Central memory CD8-positive, alpha-beta T cell (primary cell): ENCODE measurements at places on chromosomes 1 and 21.

DNA sequence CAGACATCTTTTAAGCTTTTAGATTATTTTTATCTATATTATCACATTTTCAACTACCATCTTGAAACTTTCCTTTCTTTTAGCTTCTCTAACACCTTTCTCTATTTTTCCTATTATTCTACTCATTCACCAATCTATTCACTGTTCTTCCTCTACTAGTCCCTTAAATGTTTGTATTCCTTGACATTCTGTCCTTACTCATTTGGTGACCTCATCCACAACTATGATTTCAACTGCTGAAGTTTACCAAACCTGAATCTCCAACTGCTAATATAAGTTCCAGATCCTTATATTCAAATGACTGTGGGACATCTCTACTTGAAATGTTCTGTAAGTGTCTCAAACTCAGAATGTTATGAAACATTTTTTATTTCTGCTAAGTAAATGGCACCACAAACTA, 49.2 kb downstream of the TUT4 start:
- DNase-seq, result no peak

DNA sequence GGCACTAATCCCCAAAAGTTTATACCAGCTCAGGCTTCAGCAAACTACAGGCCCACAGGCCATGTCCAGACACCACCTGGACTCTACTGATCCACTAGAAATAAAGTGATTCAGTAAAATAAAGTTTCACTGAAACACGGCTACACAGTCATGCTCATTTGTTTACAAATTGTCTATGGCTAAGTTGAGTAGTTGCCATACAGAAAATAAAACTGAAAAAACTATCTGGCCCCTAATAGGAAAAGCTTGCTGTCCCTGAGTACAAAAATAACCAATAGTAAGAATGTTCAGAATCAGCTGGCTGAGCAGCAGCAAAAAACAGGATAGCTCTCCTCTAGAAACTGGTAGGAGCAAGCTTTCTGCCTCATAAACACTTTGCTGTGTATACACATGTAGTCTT, 221.5 kb downstream of the RERE start:
- no peak for DNase-seq

- DNase-seq, result no peak
Observed at GRCh38 chr1:15095496-15095875, 58.1 kb upstream of the TMEM51 start.

- DNase-seq, result no peak
Observed at GRCh38 chr1:3564921-3565831, 46.1 kb downstream of the MEGF6 start.

- no peak for DNase-seq
Observed at GRCh38 chr1:73903092-73903491, 294.9 kb downstream of the LRRIQ3 start.

DNA sequence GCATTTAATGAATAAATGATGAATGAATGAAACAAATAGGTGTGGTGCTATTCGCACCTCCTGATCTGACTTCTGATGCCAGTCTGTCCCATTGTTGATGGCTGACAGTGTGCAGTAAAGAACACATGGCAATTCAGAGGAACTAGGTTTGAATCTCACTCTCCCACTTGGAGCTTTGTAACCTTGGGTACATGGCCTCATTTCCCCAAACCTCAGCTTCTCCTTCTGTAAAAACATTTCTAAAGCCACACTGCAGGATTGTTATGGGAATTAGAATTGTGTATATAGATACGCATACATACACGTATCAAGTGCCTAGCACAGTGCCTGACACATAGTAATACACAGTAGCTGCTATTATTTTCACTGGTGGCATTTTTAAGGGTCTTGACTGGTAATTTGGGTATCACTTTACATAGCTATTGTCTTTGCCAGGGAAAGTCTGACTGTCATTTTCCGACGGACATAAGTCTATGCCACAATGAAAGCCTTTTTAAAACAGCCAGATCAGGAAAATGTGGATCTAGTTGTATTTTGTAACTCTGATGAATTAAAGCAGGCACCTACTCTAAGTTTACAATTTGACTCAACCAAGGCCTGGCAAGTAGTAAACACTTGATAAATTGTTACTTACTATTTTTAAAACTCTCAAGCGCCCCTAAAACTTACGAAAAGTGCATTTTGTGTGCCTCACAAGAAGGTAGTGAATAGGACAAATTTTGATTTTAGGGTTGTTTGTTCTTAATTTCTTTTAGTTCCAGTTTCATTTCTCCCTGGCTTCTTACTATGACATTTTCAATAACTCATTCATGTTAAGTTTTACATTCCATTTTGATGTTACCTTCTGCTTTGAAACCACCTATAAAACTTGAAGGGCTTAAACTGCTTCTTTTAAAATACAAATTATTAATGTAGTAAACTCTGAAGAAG, 164.4 kb downstream of the SDCCAG8 start:
- no peak for DNase-seq

- DNase-seq, result no peak
Observed at GRCh38 chr1:54289712-54290233, 89.8 kb downstream of the MRPL37 start.

GRCh38 chr1:173190101-173190936, 16.8 kb downstream of the TNFSF4 start:
- DNase-seq, result no peak

- no peak for DNase-seq
Observed at GRCh38 chr1:223041481-223041880, 101.6 kb downstream of the TLR5 start.

DNA sequence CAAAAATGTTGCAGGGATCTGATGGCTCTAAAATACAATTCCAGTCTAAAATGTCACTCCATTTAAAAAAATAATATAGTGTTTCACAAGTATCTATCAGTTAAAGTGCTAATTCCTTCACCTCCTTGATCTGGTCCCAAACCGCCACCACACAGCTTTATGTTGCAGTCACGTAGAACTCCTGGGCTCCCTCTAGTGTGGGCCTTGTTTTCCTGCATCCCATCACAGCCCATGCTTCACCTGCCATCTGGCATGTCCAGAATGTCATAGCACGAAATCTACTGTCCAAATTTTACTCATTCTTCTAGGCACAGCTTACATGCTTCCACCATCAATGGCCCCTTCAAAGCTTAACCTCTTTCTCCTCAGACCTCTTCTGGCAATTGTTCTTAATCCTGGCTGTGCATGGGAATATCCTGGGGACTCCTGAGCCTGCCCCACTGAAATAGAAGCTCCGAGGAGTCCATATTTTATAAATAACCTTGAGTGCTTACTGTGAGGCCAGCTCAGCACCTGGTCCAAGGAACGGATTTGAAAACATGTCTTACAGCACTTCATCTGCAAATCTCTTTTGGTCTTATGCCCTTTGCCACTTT, 15.5 kb downstream of the FYB2 start:
- no peak for DNase-seq

DNA sequence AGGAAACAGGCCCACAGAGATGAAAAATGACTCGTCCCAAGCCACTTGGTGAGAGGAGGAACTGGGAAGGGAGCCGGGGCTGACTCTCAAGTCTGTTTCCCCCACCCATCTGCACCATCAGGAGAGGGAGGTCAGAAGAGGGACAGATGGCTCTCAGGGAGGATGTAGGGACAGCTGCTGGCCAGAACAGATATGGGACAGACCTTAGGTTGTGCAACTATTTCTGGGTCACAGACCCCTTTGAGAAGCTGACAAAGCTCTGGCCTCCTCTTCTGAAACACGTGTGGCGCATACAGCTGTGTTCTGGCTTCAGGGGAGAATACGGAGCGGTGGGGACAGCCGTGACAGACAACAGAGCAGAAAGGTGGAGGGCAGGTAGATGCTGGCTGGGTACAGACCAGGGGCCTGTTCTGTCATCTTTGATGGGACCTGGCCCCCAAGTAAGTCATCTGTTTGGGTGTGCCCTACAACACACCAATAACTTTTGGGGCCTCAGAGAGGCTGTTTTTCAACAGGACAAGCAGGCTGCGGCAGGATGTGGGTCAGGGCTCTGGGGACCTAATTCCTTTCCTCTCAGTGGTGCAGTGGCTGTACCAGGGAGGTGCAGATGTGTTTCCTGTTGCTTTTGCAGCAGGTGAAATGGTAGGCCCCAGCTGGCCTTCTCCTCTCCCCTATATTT, 7.3 kb downstream of the SH3BGRL3 start:
- DNase-seq, result peak; percentile 61

GRCh38 chr1:180280617-180281016, 50.6 kb downstream of the LHX4 start:
- no peak for DNase-seq

- DNase-seq, result no peak
Observed at GRCh38 chr1:211468595-211468994, 23.4 kb downstream of the RD3 start.

GRCh38 chr1:193794239-193794638, 607.8 kb upstream of the B3GALT2 start:
- DNase-seq, result no peak
